Aorta (tissue), 5 donors: ENCODE measurements at places on chromosomes 4 and X. TPM values are rescaled to one million over a fixed set of nuclear protein-coding genes. Genes with fewer than 3 reads are reported as not detected.

- H3K27me3 ChIP-seq: no peaks in the 10 kb centered on the region
- no peak overlapping the region for H3K4me3 ChIP-seq
- no peaks in the 10 kb centered on the region for H3K4me1 ChIP-seq
- no peaks in the 10 kb centered on the region for H3K36me3 ChIP-seq
Observed at GRCh38 chr4:74578329-74578728, 133.4 kb downstream of the AREG start.

The MAP3K15 gene
- total RNA-seq: not detected

The KLHL5 gene
- 40.0 TPM for total RNA-seq

DNA sequence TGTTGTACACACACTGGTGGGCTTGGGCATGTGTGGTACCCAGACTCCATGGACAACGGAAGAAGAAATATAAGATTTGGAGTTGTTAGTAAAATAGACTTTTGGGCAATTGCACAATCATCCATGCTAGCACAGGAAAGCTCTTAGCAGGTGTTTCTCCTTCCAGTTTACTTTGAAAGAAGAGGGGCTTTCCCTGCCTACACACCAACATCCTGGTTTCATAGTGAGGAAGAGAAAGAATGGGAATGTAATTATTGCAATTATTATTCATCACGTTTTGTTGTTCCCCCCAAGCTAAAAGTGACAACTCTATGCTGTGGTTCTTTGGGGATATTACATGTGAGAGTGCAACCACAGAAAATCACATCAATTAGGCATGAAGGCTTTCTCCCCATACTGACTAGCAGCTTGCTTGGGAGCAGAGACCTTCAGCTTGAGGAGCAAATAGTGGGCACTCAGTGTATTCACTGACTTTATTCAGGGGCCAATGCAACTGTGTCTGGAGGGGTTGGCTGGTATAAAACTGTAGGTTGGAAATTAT lies 57.2 kb upstream of the PUDP start:
- H3K27me3 ChIP-seq: no peaks in the 10 kb centered on the region
- H3K4me3 ChIP-seq: no peak overlapping the region

The TKTL2 gene
- not detected for total RNA-seq

The MPC1L gene
- total RNA-seq: not detected

The DGKK gene
- not detected for total RNA-seq
